ENCODE measurements at places on chromosomes 2 and 18.

- no peaks in the 10 kb centered on the region for H3K4me1 ChIP-seq
- H3K27me3 ChIP-seq, result no peaks in the 10 kb centered on the region
These were observed 45.8 kb upstream of the EML6 start for GRCh38 chr2:54677476-54678265.

DNA sequence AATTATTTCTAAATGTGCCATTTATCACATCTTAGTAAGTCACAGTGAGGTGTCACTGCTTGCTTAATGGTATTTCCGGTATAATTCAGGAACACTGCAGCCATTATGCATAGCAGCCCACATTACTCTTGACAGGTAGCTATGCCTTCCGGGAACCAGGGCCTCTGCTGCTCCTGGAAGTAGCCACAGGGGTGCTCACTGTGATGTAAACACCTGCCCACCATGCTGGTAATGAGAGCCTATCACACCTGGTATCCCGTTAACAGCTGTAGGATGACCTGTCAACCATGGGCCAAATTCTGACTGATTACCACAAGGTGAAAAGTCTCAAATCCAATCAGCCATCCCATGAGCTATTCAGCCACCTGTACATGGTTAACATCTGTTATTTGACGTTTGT, 647.0 kb upstream of the NXPH2 start:
- no peak overlapping the region for H3K27ac ChIP-seq
- H3K4me1 ChIP-seq, result no peaks in the 10 kb centered on the region
- no peak overlapping the region for H3K4me3 ChIP-seq

DNA sequence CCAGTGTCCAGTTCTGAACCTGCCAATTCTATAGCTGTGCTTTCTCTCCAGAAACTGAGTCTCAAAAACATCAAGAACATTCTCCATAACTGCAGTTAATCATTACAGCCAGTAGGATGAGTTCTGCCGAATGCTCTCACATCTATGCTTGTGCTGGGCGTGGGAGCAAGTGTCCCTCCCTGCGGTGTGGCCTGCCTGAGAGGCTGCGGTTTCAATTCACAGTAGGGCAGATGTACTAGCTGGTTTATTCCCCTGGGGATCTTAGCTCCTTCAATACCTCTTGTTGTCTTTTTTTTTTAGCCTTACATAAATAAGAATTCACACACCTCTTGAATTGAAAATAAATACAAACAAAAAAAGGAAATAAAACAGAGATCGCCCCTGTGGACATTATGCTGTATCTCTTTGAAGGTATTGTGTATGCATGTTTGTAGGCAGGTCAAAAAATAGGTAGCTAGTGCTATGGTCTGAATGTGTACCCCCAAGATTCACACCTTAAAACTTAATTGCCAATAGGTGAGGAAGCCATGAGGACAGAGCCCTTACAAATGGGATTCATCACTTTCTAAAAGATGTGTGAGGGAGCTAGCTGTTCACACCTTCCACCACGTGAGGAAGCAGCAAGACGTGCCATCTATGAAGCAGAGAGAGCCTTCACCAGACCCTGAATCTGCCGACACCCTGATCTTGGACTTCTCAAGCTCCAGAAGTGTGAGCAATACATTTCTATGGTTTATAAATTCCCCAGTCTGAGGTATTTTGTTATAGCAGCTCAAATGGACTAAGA, 74.3 kb downstream of the BCL2L11 start:
- no peaks in the 10 kb centered on the region for H3K27me3 ChIP-seq
- H3K36me3 ChIP-seq, result no peaks in the 10 kb centered on the region
- H3K4me1 ChIP-seq, result peaks cover 4% of the 10 kb centered on the region
- no peak overlapping the region for H3K27ac ChIP-seq
- peak; percentile 54 for DNase-seq
- H3K4me3 ChIP-seq, result no peak overlapping the region

GRCh38 chr2:44620189-44620990, 258.6 kb downstream of the CAMKMT start:
- no peaks in the 10 kb centered on the region for H3K27me3 ChIP-seq
- H3K4me1 ChIP-seq, result no peaks in the 10 kb centered on the region
- no peaks in the 10 kb centered on the region for H3K36me3 ChIP-seq
- DNase-seq, result no peak
- no peak overlapping the region for H3K27ac ChIP-seq

- no peak overlapping the region for H3K27ac ChIP-seq
- no peak overlapping the region for H3K4me3 ChIP-seq
These were observed 181.7 kb upstream of the HDAC4 start for GRCh38 chr2:239582476-239582875.

- peaks cover 8% of the 10 kb centered on the region for H3K27me3 ChIP-seq
- no peak overlapping the region for H3K27ac ChIP-seq
- DNase-seq, result no peak
- H3K36me3 ChIP-seq, result no peaks in the 10 kb centered on the region
- H3K4me1 ChIP-seq, result no peaks in the 10 kb centered on the region
- no peak overlapping the region for H3K4me3 ChIP-seq
These were observed 5.3 kb downstream of the TPO start for GRCh38 chr2:1418566-1418965.

DNA sequence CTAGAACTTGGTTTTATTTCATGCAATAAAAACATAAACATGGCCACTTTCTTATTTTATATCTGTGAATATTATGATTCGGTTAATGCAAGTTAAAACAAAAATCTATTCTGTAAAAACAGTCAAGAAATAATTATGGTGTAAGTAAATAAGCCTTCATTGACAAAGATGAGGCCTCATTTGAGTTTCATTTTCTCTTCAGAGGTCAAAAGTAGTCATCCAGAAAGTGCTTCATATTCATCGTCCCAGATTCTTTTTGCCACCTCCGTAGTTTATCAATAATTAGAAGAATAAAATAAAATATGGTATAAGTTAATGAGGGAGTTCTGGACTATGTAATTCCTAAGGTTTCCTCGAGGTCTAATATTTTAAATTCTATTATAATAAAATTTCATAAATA, 19.4 kb upstream of the HNRNPA3 start:
- H3K4me3 ChIP-seq, result no peak overlapping the region
- H3K27me3 ChIP-seq, result no peaks in the 10 kb centered on the region
- H3K27ac ChIP-seq, result no peak overlapping the region
- H3K4me1 ChIP-seq, result peaks cover 8% of the 10 kb centered on the region
- no peak for DNase-seq

GRCh38 chr18:76410660-76411417, 84.2 kb downstream of the ZNF516 start:
- no peaks in the 10 kb centered on the region for H3K27me3 ChIP-seq
- H3K36me3 ChIP-seq, result no peaks in the 10 kb centered on the region
- H3K27ac ChIP-seq, result no peak overlapping the region
- no peak overlapping the region for H3K4me3 ChIP-seq
- DNase-seq, result no peak

DNA sequence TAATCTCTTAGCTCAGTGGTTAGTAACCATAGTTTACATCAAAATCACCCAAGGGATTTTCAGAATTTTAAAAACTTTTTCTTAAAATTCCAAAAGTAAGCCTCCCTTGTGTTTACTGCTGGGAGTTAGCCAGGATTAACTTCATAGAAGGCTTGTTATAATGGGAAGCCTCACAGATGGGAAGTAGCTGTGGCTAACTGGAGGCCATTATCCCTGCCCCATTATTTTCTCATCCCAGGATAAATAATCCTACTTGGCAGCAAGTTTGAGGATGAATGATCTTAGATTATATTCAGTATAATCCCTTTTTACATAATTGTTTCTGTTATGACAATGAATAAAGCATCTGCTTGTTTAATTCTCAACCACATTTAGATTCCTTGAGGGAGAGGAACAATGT, 25.5 kb downstream of the PLEK start:
- DNase-seq, result no peak
- H3K36me3 ChIP-seq, result no peaks in the 10 kb centered on the region
- H3K27me3 ChIP-seq, result peaks cover 18% of the 10 kb centered on the region
- H3K4me1 ChIP-seq, result no peaks in the 10 kb centered on the region

DNA sequence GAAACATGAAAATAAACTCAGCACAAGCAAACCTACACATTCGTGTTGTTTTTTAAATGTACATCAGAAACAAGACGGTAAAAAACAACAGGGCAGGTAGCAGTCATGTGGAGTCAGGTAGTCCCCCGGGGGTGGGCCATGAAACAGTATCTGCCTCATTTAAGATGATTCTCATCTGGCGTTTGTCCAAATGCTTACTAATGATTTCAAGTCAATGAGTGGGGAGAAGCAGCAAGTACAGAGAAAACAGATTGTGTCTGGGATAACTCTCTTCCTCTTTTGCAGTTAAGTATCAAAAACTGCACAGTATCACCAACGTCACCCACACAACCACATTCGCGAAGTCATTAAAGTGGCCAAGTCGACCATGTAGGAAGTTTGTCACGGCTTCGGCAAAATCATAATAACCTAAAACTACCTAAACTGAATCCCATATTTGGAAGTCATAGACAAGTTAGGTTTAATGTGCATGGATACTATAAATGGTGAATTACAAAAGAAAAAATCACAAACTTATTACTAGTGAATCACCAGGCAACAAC, 1.3 kb downstream of the LAPTM4A start:
- peaks cover 7% of the 10 kb centered on the region for H3K4me1 ChIP-seq
- peak overlapping the region; percentile 91 for H3K27ac ChIP-seq
- peaks cover 3% of the 10 kb centered on the region for H3K36me3 ChIP-seq
- peak overlapping the region; percentile 70 for H3K4me3 ChIP-seq

GRCh38 chr2:215898363-215898762, 115.0 kb downstream of the MREG start:
- no peak for DNase-seq
- no peak overlapping the region for H3K27ac ChIP-seq
- H3K27me3 ChIP-seq, result no peaks in the 10 kb centered on the region

GRCh38 chr2:224101820-224102630, 62.9 kb upstream of the SERPINE2 start:
- H3K27me3 ChIP-seq, result no peaks in the 10 kb centered on the region
- H3K4me3 ChIP-seq, result no peak overlapping the region
- no peaks in the 10 kb centered on the region for H3K4me1 ChIP-seq
- H3K36me3 ChIP-seq, result no peaks in the 10 kb centered on the region
- no peak overlapping the region for H3K27ac ChIP-seq
- DNase-seq, result no peak

DNA sequence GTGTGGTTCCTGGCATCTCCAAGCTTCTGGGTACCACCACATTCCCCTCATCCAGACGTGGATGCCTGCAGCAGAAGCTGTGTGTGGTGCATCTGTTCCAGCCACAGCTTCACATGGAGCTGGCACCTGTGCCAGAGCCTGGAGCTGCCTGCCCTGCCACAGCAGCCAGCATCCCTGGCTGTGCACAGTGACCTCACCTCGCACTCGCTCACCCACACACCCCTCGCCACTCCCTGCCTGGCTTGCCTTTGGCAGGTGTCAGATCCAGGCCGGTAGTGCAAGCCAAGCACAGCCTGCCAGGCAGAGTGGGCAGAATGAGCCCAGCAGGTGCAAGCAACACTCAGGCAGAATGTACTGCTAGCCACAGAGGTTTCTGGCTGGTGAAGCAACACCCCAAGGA, 59.9 kb upstream of the DYNC1I2 start:
- DNase-seq, result no peak
- no peaks in the 10 kb centered on the region for H3K36me3 ChIP-seq
- H3K27me3 ChIP-seq, result no peaks in the 10 kb centered on the region
- no peaks in the 10 kb centered on the region for H3K4me1 ChIP-seq
- no peak overlapping the region for H3K4me3 ChIP-seq
- no peak overlapping the region for H3K27ac ChIP-seq

DNA sequence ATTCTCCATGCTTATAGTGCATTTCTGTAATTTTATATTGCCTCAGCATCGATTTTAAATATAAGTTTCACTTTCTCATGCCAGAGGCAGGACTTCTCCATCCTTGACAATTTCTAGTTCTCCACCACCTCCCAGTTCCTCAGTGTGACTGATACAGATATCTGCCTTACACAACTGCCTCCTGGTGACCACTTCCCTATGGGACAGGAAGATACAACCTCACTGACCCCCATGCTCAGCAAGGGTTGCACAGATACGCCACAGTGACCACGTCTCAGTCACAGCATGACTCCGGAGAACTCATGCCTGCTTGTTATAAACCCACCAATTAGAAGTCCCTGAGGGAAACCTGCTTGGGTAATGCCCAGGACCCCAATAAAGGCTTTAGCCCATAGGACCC, 284.0 kb upstream of the MC4R start:
- no peak overlapping the region for H3K4me3 ChIP-seq
- H3K27ac ChIP-seq, result no peak overlapping the region
- no peaks in the 10 kb centered on the region for H3K4me1 ChIP-seq
- DNase-seq, result no peak

- H3K27me3 ChIP-seq, result no peaks in the 10 kb centered on the region
- no peak overlapping the region for H3K27ac ChIP-seq
- no peak for DNase-seq
- H3K4me3 ChIP-seq, result no peak overlapping the region
- H3K4me1 ChIP-seq, result no peaks in the 10 kb centered on the region
- no peaks in the 10 kb centered on the region for H3K36me3 ChIP-seq
These were observed 74.9 kb downstream of the LONRF2 start for GRCh38 chr2:100247256-100248043.

Data from SJCRH30 (cell line).